ENCODE measurements at places on chromosomes 11 and 22. TPM values are rescaled to one million over a fixed set of nuclear protein-coding genes. Genes with fewer than 3 reads are reported as not detected.

DNA sequence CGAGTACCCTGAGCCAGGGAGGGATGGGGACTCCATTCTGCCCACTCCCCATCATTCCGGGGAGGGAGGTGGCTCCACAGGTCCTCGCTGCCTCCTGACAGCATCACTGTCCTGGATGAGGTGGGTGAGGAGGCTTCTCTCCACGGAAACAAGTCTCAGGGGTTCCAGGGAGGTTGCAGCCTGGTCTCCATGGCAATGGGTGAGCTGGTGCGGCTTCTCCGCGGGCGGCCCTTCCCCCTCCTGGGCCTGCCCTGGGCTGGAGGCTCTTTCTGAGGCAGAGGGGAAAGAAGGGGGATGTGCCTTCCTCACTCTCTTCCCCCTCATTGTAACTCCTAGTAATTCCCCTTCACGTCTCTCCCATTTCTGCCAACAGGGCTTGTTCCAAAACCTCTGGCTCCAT, 37.1 kb upstream of the PARVG start:
- DNase-seq: no peak
- no peaks in the 10 kb centered on the region for H3K4me1 ChIP-seq
- H3K27me3 ChIP-seq: no peaks in the 10 kb centered on the region
- no peak overlapping the region for H3K27ac ChIP-seq

DNA sequence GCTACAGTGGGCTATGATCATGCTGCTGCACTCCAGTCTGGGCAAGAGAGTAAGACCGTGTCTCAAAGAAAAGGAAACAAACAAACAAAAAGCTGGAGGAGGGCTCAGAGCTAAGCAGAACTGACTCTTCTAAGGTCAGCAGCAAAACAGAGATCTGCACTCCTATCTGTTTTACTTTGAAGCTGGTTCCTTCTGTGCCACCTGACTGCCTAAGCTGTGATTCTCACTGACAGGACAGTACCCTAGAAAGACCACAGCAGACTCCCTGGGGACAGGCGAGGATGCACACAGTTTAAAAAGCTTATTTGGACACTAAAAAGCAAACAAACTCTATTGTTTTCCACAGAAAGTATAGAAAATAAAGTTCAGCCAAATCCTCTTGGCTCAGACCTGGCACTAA, 30.5 kb downstream of the NEFH start:
- peak overlapping the region; percentile 59 for H3K27ac ChIP-seq
- peaks cover 4% of the 10 kb centered on the region for H3K4me1 ChIP-seq
- H3K27me3 ChIP-seq: no peaks in the 10 kb centered on the region
- peaks cover 13% of the 10 kb centered on the region for H3K36me3 ChIP-seq

DNA sequence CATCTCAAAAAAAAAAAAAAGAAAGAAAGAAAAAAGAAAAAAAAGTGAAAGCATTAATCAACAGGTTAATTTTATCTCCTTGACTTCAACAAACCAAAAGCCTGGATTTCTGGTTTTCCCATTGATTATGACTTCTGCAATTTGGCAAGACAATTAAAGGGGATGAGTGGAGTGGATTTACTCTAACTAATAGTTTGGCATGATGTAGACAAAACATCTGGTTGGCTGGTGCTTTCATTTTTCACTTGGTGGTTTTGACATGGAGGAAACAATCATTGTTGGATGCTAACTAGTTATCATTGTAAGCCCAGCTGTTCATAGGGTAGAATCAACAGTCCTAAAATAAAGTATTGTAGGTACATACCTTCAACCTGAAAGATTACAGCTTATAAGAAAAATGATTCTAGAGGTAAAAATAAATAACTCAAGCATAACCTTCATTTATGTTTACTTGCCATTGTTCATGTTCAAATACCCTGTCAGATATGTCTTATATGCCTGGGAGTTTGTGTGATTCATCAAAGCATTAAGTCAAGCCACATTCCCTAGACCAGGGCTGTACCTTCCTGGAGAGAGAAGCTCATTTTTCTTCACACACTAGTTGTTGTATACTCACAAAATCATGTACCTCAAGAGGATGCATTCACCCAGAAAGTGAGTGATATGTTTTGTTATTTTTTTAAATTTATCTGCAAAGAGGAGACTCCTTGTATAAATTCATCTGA, 15.1 kb downstream of the FIBIN start:
- H3K36me3 ChIP-seq: no peaks in the 10 kb centered on the region
- H3K27me3 ChIP-seq: no peaks in the 10 kb centered on the region
- H3K4me1 ChIP-seq: no peaks in the 10 kb centered on the region
- no peak for DNase-seq
- H3K27ac ChIP-seq: no peak overlapping the region
- no peak overlapping the region for H3K4me3 ChIP-seq

DNA sequence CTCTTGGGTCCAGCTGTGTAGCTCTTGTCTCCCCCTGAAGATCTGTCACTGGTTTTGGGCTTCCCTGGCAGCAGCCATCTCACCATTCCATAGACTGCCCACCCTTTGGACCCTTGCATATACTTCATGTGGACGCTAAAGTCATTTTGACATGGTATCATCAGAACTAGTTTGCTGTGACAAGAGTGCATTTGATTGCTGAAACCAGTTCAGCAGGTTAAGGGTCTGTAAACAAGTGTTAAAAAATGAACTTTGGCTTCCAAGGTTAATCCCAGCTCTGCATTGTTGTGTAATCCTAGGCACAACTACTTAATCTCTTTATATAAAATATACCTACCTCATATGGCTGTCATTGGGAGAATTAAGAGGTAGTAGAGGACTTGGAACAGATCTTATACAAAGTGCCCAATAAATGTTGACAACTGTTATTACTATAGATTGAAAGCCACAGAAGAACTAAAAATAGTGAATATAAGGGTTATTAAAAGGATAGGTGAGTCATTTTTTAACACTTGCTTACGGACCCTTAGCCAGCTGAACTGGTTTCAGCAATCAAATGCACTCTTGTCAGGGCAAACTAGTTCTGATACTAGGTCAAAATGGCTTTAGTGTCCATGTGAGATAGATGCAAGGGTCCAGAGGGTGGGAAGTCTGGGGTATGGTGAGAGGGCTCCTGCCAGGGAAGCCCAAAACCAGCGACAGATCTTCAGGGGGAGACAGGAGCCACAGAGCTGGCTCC, 29.4 kb downstream of the CCDC90B start:
- H3K27ac ChIP-seq: no peak overlapping the region
- H3K27me3 ChIP-seq: no peaks in the 10 kb centered on the region
- no peaks in the 10 kb centered on the region for H3K4me1 ChIP-seq

DNA sequence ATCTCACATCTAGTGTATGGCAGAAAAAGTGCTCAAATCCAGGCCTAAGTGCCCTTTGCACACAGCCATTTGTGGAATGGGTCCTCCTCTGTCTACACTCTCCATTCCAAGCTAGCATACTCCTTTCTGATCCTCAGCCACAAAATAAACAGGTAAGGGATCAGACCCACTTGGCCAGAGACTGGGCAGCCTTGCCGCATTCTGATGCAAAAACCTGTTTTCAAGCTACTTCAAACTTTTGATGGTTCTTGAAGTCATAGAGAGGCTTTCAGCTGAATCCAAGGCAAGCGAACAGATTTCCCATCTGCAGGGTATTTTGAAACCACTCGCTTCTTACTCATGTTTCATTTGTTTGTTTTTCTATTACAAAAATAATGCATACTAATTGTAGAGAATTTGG, 136.6 kb upstream of the NAV2 start:
- no peak for DNase-seq
- no peak overlapping the region for H3K27ac ChIP-seq
- H3K4me1 ChIP-seq: no peaks in the 10 kb centered on the region
- peaks cover 1% of the 10 kb centered on the region for H3K27me3 ChIP-seq
- no peak overlapping the region for H3K4me3 ChIP-seq

GRCh38 chr11:76629116-76629852, 41.3 kb downstream of the LRRC32 start:
- peaks cover 10% of the 10 kb centered on the region for H3K27me3 ChIP-seq
- peaks cover 15% of the 10 kb centered on the region for H3K36me3 ChIP-seq
- H3K4me3 ChIP-seq: peak overlapping the region; percentile 15
- H3K27ac ChIP-seq: peak overlapping the region; percentile 63
- H3K4me1 ChIP-seq: peaks cover 39% of the 10 kb centered on the region

- no peak overlapping the region for H3K4me3 ChIP-seq
- no peak for DNase-seq
- peaks cover 26% of the 10 kb centered on the region for H3K27me3 ChIP-seq
- peaks cover 12% of the 10 kb centered on the region for H3K4me1 ChIP-seq
- H3K36me3 ChIP-seq: no peaks in the 10 kb centered on the region
These were observed 11.1 kb upstream of the MICAL2 start for GRCh38 chr11:12099132-12099873.

DNA sequence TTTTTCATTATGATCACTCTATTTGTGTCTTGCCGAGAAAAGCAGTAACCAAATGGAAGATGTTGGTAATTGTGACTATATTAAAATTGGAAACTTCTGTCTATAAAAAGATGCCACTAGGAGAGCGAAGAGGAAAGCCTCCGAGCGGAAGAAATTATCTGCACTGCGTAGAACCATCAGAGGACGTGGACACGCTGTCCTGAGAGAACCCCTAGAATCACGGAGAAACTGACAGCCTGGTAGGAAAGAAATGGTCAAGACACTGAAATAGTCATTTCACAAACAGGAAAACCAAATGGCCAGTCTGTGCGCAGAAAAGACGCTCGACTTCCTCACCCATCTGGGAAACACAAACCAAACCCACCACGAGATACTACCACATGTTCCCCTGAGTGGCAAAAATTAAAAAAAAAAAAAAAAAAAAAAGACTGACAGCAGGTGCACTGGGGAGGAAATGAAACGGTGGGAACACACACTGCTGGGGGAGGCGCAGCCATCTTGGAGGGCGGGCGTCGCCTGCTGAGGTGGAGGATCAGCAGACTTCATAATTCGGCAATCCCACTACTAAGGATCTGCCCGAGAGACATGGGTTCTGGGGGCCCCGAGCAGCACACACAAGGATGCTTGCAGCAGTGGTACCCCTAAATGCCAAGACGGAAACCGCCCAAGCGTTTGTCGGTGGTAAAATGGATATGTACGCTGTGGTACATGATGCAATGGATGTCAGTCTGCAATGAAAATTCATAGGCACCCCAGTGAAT, 21.3 kb downstream of the IFITM10 start:
- H3K4me3 ChIP-seq: peak overlapping the region; percentile 41
- peaks cover 14% of the 10 kb centered on the region for H3K27me3 ChIP-seq
- peaks cover 54% of the 10 kb centered on the region for H3K4me1 ChIP-seq

IFITM10 gene
- 0.82 TPM for total RNA-seq
